HCT116 (cell line): ENCODE measurements at places on chromosomes 6 and 20.

GRCh38 chr6:34223381-34223955 lies 13.2 kb upstream of the HMGA1 start:
- no peak for DNase-seq

DNA sequence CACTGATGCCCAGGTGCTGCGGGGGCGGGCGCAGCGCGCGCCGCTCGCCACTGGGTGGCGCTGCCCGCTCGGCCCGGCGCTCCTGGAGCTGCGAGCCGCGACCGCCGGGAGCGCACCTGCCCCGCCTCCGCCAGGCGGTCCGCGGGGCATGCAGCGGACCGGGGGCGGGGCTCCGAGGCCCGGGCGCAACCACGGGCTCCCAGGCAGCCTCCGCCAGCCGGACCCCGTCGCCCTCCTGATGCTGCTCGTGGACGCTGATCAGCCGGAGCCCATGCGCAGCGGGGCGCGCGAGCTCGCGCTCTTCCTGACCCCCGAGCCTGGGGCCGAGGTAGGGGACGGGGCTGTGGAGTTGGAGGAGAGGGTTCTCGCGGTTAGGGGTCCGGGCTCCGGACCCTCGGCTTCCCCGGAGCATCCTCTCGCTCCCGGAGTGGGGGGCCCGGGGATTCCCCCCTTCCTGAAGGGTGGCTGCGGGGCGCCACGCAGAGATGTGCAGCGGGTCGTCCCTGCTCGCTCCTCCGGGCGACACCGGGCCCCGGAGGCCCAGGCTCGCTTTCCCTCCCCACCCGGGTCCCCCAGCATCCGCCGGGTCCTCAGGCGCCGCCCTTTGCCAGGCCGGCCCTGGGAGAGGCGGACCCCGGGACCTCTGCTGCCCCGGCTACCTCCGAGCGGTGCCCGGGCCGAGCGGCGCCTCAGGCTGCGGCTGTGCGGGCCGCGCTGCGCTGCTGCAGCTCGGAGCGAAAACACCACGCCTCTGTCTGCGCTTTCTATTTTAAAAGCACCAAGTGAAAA lies at the start of gene BCAS4:
Gene BCAS4, plus strand, starts transcription at position 216 of the 789 bp plus-strand sequence. Its CDS starts 23 bp downstream, at position 239.
- peak; percentile 42 for DNase-seq

DNA sequence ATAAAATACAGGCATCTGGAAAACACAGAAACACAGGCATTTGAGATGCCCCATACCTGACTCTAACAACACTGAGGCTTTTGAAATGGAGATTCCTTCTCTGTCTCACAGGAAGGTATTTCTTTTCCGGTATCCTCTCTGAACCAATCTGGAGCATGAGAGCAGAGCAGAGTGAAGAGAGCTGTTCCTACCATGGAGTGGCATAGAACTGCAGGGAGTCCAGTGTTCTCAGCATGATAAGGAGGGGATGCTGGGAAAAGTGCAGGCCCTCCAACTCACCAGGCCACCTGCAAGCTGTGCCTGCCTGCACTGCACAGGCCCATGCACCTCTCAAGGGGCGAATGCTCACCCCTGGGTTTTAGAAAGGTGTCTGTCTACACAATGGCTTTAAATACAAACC lies 89.2 kb downstream of the FOXA2 start:
- DNase-seq: no peak

DNA sequence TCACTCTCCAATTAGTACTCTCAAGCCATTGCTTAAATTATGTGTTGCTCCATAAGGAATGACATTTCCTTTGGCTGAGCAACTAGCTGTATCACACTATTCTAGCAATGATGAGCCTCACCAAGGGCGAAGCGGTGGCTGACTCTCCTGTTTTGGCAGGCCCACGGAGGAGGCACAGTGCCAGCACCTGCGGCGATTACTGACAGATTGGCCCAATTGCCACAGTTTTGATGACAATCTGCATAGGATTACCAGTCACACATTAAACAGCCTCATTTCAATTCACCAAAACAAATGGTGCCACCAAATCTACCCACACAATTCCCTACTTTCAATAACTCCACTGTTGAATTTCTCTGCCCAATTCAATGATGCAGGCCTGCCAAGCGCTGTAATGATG lies 286.9 kb downstream of the PTPRK start:
- no peak for DNase-seq

GRCh38 chr20:5000263-5001173 lies 792 bp downstream of the SLC23A2 start:
- DNase-seq: no peak

- DNase-seq: no peak
Observed at GRCh38 chr6:43511824-43512415, 1.8 kb upstream of the LRRC73 start.

- no peak for DNase-seq
Observed at GRCh38 chr6:16252686-16253299, 14.4 kb downstream of the GMPR start.

- peak; percentile 75 for DNase-seq
Observed at GRCh38 chr6:161922631-161923119, 648.8 kb upstream of the AGPAT4 start.

GRCh38 chr6:168039849-168040248 lies 39.2 kb downstream of the FRMD1 start:
- DNase-seq: no peak

GRCh38 chr6:49909563-49909962 lies 43.2 kb upstream of the CRISP1 start:
- DNase-seq: no peak
